Activated CD4-positive, alpha-beta T cell treated with anti-CD3 and anti-CD28 coated beads for 4 hours (primary cell): ENCODE measurements at places on chromosomes 1 and 21.

DNA sequence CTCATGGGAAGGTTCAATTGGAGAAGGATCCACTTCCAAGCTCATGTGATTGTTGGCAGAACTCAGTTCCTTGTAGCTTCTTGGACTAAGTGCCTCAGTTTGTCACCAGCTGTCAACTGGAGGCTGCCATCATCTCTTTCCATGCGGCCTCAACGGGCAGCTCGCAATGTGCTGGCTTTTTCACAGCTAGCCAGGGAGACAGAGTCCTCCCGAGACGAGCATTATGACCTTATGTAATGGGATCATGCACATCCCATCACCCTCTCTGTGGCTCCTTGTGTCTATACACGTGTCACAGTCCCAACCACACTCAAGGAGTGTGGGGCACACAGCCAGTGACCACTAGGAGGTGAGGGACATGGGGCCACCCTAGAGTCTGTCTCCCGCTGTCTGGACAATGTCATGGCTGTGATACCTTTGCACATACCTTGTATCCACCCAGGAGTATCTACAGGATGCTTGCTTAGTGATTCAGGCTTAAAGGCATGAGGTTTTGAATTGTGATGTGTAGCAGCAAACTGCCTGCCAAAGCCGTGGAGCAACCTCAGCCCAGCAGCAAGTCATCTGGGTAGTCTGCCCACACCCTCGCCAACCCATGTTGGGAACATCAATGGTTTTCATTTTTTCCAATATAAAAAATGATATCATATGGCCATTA is 3.9 kb upstream of the KRTAP10-6 start:
- DNase-seq = no peak

- no peak for DNase-seq
Measured at GRCh38 chr1:231597971-231598370, 28.6 kb upstream of the DISC1 start.

- DNase-seq = no peak
Measured at GRCh38 chr1:230140221-230141020, 73.4 kb downstream of the GALNT2 start.

DNA sequence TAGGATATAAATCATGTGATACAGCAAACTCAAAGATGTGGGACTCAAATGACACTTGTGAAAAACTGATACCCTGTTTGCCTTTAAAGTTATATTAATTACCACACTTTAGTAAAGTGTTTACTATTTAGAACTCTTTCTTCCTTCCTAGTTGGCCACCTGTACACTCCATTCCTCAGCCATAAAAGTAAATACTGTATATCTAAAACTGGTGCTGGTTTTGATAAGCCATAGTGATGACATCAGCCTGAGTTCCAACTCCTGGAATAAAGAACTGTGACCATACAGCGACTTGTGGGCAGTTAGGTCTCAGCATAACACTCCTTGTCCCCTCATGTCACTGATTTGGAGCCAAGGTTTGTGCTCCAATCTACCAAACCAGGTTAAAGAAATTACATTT is 2.8 kb downstream of the PTGER3 start:
- DNase-seq = no peak

DNA sequence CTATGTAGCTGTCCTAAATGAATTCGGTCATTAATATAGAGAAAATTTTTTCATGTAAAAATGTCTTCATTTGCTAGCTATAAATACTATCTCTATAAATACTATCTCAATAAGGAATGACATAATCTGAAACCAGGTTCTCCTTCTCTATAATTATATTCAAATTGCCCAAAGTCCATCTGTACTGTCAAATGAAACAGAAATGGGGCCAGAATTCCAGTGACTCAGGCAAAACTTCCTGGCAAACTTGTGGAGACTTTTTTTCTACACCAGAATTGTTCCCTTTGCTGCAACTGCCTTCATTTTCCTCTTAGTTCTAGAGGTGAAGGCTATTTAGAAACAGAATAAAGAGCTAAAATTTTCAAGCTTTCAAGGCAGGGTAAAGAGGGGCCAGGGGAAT is 152.5 kb downstream of the KCNH1 start:
- no peak for DNase-seq

- no peak for DNase-seq
Measured at GRCh38 chr1:172653015-172653709, 5.7 kb upstream of the FASLG start.

- no peak for DNase-seq
Measured at GRCh38 chr1:206962272-206962671, 8.0 kb downstream of the FCAMR start.

- no peak for DNase-seq
Measured at GRCh38 chr1:150017206-150017750, 6.8 kb upstream of the OTUD7B start.

- DNase-seq = no peak
Measured at GRCh38 chr21:36709868-36710728, 11.2 kb downstream of the SIM2 start.

GRCh38 chr1:26723013-26723991 is 27.5 kb downstream of the ARID1A start:
- peak; percentile 43 for DNase-seq

GRCh38 chr1:9183898-9184297 is 50.7 kb upstream of the H6PD start:
- DNase-seq = no peak

- no peak for DNase-seq
Measured at GRCh38 chr1:17363771-17364170, 8.2 kb upstream of the PADI6 start.

DNA sequence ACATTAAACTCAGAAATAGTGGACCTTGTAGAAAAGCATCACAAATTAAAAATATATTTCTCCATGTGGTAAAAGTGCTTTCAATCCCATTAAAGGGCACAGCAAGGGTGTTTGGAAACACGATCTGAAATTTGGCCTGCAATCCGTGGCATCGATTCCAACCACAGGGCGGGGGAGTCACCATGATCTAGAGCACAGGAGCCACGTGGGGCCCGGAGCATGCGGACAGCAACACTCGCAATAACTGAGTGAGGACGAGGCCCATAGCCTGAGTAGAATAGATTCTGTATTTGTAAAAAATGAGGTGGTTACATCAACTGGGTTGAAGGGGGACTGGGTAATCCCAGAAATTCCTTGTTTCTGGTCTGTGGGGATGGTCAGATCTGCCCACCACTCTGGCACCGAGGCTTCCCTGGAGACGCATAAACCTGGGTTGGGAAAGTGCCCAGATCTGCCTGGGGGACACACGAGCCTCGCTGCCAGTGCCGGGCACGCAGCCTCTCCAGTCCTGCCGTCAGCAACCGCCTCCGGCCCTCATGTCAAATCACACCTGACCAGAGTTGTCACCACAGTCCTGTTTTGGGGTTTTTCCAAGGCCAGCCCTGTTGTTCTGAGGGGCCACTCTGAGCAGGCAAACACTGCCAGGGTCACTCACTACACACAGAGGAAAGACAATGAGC is 104.3 kb downstream of the PGBD5 start:
- no peak for DNase-seq

DNA sequence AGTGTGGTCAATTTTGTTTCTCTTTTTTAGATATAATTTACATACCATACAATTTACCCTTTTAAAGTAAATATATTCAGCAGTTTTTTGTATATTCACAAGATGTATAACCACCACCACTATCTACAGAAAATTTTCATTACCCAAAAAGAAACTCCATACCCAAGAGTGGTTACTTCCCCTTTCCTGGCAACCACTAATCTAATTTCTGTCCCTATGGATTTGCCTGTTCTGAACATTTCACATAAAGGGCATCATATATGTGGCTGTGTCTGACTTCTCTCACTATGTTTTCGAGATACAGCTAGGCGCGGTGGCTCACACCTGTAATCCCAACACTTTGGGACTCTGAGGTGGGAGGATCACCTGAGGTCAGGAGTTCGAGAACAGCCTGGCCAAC is 13.6 kb downstream of the PACC1 start:
- no peak for DNase-seq

- no peak for DNase-seq
Measured at GRCh38 chr1:162889989-162890388, 29.0 kb upstream of the CCDC190 start.
